ENCODE measurements at places on chromosomes 4 and X.
A peak's percentile ranks its signal among the peaks of the same experiment; 100 is the strongest.

DNA sequence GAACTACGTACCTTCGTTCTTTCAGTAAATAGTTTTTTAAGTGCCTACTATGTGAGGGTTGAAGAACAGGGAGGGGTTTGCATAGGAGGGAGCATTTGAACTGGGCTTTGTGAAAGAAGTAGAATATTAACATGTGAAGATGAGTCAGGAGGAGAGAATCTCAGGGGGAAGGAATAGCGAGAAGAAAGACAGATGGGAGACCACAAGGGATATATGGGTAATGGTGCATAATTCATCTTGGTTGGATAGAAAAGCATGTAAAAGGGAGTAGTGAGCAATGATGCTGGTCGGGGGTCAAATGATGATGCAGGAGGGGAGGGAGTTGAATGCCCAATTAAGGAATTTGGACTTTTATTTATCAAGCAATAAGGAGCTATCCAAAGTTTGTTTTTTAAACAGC lies 52.7 kb downstream of the TMEM164 start:
- DNase-seq, result no peak

GRCh38 chrX:33906971-33907370 lies 225.1 kb downstream of the FAM47A start:
- DNase-seq, result no peak

DNA sequence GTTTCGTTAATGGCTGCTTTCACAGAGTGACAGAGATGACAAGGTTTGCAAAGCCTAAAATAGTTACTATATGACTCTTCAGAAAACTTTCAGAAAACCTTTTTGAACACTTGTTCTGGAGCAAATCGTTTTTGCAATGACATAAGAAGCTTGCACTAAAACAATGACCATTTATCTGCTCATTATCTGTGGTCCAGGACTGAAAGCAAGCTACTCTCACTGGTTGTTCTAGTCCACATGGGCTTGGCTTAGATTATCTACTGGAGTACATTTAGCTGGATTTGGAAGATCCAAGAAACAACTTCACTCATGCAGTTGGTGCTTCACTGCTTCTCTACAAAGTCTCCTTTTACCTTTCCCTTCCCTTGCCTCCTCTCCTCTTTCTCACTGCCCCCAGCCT lies 1836.4 kb upstream of the AGA start:
- no peak for DNase-seq

- DNase-seq, result no peak
Observed at GRCh38 chrX:150047818-150048217, 109.5 kb upstream of the EOLA2 start.

GRCh38 chr4:119643306-119644042 lies 14.9 kb upstream of the PDE5A start:
- no peak for DNase-seq

GRCh38 chr4:6427439-6428090 lies 44.8 kb downstream of the PPP2R2C start:
- no peak for DNase-seq

- peak; percentile 91 for DNase-seq
Observed at GRCh38 chr4:81505004-81505598, 33.4 kb upstream of the RASGEF1B start.

GRCh38 chr4:158213466-158213865 lies 3.2 kb downstream of the TMEM144 start:
- no peak for DNase-seq

- no peak for DNase-seq
Observed at GRCh38 chrX:137550665-137551261, 15.2 kb upstream of the ZIC3 start.

- DNase-seq, result peak; percentile 75
Observed at GRCh38 chr4:5956285-5957021, 61.8 kb downstream of the C4orf50 start.

DNA sequence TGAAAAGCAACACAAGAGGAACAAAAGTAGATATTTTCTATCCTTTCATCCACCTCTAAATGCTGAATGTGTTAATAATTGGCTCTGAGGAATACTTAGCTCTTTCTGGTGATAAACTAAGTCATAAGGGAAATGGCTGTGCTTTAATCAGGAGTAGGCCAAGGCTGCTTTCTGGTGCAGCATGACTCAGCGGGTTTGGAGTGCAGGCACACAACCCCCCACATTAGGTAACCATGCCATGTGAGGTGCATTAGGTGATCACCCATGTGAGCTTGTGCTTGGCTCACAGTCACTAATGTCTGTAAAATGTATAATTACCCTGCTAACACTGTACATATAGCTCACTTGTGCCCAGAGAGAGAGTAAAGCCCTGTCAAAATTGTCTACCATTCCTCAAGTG lies 57.2 kb downstream of the USP38 start:
- DNase-seq, result no peak

GRCh38 chr4:144732584-144733428 lies 86.8 kb downstream of the HHIP start:
- no peak for DNase-seq

DNA sequence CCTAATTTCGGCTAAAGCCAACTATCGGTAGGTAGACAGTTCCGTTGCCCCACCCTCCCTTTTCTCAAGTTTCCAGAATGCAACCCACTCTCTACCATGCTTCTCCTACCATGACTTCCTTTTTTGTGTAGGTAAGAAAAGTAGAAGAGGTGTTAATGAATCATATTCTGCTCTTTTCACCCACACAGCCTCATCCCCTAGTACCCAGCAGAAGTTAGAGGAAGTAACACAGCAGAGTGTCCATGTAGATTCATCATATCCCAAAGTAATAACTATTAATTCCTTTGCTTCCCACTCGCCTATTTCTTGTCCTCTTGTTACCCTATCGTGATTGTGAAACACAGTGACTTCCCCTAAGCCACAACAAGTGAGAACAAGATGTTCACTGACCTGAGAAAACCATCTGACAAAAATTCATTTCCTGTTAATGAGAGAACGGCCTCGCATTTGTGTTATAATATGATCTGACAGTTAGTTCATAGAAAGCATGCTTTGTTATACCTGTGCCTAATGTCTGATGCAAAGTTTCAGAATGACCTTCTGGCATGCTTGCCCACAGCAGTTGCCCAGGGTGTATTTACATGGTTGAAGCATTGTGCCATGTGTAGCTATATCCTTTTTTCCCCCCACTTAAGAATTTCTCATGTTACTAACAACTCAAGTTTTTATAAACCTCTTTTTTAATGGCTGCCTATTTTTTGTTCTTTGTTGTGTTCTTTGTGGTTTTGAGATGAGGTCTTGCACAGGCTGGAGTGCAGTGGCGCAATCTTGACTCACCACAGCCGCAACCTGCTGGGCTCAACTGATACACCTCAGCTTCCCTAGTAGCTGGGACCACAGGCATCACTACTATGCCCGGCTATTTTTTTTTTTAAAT lies 185.6 kb downstream of the RAP1GDS1 start:
- DNase-seq, result no peak

- no peak for DNase-seq
Observed at GRCh38 chr4:74891037-74891436, 41.9 kb upstream of the PARM1 start.

DNA sequence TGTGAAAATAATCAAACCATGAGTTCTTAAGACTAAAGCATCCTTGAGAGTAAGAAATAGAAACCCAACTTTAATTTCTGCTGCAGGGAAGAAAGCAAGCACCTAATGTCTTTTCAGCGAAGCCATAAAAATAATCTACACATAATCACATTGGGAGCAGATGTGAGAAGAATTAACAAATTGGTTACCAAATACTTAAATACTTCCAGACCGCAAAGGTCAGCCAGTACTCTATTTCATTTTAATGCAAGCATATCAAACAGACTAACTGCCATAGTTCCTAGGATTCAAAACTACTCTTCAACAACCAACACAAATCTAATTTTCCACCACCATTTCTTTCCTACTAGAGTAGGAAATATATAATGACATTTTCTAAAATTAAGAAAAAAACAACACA lies 144.8 kb upstream of the SLIT2 start:
- no peak for DNase-seq

DNA sequence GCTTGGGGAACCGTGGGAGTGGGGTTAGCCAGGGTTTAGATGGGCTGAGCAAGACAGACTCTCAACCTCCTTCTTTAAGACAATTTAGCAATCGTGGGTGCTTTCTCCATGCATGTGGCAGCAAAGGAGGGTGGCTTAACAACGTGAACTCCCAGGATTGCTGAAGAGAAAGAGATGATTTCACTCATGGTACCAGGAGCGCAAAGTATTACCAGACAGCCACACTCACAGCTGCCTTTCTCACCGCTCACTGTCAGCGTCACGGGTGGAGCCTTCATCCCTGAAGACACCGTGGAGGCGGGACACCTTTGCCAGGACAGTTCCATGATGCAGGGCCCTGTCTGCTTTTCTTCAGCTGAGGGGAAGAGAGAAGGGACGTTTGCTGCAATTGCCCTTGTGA lies 212.5 kb upstream of the PSAPL1 start:
- no peak for DNase-seq

DNA sequence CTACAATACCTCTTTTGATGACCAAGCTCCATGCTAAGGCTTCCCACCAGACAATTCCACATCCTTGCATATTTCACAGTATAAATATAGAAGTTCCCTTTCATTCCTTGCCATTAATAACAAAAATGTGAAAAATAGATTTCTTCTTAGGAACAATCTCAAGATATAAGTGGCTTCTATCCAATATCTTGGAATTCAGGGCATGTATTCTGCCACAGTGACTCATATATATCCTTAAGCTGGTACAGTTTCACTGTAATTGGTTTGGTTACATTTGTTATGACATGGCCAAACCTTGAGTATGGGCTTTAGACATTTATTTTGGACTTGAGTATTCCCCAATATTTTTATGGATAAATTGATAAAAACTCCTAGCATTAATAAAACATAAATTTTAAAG lies 181.7 kb upstream of the DDX53 start:
- DNase-seq, result no peak

DNA sequence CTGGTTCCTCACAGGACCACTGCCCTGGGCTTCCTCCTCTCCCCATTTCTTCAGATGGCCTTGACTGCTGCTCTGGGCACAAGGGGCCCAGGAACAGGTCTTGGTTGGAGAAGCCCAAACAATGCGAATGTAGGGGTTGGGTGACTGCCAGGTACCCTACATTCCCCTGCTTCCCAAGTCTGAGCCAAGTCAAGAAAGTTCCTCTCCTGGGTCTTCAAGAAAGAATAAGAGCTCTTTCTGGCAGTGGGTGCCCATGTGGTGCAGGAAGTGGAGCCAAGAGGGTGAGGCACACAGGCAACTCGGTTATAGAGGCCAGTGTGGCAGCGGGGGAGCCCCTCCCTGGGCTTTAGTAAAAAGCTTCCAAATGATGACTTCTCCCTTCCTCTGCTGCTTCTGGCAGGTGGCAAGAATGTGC lies 2.7 kb downstream of the SLC34A2 start:
- DNase-seq, result no peak

DNA sequence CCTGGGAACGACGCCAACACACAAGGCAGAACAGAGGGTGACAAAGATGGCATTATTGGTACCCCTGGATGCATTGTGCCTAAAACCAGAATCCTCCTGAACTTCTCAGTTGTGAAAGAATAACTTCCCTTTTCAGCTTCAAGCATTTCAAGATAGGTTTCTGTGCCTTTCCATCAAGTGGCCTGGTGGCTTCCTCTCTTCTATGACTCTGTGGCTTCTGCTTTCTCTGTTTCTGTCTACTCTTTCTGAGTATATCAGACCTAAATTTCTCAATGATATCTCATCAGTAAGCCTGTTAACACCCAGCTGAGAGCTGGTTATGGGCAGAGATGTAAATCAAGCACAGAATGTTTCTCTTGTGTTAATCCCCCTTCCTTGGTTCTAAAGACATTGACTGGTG lies 21.4 kb upstream of the FAM9B start:
- no peak for DNase-seq

DNA sequence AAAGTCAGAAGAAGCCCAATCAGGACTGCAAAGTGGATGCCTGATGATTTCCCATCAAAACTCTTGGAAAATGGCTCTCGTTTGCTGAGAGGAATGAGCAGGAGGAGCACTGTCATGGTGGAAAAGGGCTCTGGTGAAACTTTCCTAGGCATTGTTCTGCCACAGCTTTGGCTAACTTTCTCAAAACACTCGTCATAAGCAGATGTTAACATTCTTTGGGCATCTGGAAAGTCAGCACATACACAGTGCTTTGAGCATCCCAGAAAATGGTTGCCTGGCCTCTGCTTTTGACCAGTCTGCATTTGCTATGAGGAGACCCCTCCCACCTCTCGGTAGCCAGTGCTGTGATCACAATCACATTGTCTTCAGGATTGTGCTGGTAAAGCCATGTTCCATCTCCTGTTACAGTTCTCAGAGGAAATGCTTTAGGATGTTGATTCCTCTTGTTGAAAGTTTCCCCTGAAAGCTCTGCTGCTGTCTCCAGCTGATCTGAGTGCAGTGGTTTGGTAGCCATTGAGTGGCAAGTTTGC lies 25.2 kb upstream of the TBC1D14 start:
- no peak for DNase-seq

DNA sequence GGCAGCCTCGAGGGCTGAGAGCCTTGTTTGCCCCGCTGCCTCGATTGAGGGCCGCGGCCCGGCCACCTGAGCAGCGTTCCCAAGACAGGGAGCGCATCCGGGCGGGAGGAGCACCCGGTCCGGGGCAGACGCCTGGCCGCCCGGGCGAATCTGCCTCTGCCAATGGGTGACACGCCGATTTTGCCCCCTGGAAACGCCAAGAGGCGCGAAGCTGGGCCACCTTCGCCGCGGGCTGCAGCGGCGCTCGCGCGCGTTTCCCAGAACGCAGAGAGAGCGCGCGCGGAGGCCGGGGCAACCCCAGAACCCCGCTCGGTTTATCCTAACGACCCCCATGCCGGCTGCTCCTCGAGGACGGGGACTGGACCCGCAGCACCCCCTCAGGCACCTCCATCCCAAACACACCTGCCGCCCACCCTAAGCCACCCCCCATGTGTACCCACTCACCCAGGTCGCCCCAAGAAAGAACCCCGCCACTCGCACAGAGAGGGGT lies 575 bp downstream of the MAP7D2 start:
- no peak for DNase-seq

DNA sequence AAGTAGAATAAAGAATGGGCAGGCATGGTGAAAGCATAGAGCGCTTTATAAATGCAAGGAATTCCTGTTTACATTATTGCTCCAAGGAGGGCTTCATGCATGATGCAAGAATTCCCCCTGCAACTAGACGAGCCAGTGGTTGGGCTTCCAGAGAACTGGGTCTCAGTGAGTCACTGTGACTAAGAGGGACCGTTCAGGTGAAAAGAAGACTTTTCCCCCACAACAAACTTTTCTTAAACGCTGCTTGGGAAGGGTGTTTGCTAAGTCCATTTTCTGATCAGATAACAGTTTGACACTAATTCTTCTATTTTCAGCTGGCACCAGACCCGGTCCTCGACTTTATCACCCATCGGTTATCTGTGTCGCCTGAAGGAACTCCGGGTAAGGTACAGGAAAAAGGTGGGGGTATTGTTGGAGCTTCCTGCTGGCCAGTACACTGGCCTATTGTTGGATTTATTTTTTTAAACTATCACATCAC lies 40.1 kb downstream of the LDB2 start:
- no peak for DNase-seq

DNA sequence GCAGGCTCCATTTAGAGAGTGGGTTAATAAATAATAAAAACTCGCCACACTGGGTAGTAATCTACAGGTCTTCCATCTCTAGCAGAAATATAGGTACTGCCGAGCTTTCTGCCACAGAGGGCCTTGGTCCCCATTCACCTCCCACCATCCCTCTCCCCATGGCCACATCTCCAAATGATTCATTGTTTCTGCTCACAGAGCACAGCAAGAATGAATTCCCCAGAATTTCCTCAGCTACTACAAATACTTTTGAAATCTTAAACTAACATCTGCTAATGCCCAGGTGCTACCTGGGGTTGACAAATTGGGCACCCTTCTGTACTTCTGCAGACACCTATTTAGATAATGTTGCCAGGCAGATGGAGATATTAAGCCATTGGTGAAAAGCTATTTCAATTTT lies 5.1 kb downstream of the PHEX start:
- no peak for DNase-seq
